ENCODE measurements at places on chromosomes 11 and 22.

DNA sequence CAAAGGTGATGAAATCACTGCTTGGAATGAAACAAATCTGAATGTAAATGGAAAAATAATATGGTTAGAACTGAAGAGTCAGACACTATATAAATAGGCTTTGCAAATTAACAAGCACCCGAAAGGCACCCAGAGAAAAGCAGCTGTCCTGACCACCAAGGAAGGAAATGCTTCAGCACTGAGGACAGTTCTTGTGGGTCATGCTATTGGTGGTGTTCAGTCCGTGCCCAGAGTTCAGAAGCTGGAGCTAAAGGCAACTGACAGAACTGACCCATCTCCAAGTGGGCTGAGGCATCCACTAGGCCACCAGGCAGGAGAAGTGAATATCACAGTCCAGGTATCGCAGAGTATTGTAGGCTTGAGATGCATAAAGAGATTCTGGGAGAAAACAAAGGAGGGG lies 208.9 kb downstream of the OPCML start:
- no peak for DNase-seq

DNA sequence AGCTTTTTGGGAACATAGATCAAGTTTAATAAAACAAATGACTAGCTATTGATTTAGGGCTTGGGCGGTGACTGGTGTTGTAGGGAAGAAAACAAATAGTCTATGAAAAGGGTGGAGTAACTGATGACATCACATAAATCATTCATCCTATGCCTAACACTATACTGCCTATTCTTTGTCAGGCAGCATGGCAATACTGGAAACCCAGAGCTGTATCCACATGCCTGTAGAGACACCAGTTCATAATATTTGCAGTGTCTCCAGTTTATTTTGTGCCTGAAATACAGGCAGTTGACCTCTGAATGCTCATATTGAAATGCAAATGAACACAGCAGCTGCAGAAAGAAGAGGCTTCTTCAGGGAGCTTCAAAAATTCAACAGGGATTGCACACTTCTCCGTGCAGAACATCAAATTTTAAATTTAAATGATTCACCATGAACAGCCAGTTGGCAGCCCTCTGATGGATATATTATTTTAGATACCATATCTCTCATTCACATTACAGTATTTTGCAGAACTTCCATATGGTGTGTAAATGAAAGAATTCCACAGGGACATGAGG lies 283.1 kb upstream of the CTSC start:
- peak; percentile 5 for DNase-seq

DNA sequence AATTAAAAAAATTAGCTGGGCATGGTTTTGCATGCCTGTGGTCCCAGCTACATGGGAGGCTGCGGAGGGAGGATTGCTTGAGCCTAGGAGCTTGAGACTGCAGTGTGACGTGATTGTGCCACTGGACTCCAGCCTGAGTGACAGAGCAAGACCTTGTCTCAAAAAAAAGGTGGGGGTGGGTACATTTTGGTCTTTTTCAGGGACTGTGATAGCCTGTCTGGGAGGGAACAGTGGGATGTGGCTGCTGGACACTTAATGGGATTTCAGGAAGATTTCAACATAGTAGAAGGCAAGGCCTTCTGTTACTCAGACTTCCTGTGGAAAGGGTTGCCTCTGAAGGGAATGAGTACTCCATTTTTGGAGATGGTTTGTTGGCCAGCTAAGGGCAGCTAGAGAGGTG lies 40.6 kb downstream of the RELT start:
- no peak for DNase-seq

DNA sequence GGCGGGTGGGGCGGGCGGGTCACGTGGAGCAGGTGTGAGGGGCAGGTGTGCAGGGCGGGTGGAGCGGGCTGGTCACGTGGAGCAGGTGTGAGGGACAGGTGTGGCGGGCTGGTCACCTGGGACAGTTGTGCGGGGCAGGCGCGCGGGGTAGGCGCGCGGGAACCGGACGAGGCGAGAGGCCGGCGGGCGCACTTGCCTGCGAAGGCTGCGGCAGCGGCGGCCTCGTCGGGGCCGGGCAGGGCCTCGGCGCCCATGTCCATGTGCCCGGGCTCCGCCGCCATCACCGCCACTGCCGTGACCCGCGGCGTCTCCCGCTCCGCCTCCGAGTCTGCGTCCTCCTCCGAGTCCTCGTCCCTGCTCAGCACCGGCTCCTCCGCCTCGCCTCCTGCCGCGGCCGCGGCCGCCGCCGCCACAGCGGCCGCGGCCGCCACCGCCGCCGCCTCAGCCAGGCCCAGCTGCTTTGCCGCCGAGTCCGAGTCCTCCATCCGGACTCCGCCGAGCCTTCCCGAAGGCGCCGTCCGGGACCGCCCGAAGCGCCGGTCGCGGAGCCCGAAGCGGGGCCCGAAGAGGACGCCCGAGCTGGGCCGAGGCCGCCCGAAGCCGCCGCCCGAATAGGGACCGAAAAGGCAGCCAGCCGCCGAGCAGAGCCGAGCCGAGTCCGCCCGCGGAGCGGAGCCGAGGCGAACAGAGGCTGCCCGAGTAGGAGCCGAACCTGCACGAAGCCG lies at the start of gene DEAF1:
Gene DEAF1 (minus strand): TSS at position 660 of the 725 bp plus-strand sequence. CDS start 175 bp downstream, at position 485.
- peak; percentile 95 for DNase-seq

DNA sequence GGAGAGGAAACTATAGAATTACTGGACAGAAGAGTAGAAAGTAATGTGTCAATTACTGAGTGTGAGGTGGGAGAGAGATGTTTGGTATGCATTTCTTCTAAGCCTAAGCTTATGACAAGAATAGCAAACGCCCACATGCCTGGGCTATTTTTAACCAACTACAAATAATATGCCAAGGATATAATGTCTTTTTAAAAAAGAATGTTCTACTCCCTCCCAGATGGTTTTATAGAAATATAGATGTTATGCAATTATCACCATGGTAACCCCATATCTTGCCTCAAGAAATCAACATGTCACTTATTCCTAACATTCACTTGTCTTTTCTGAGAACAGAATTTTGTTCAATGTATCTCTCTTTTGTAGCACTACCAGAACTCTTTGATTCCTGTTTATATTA lies 996.7 kb upstream of the CHORDC1 start:
- no peak for DNase-seq

DNA sequence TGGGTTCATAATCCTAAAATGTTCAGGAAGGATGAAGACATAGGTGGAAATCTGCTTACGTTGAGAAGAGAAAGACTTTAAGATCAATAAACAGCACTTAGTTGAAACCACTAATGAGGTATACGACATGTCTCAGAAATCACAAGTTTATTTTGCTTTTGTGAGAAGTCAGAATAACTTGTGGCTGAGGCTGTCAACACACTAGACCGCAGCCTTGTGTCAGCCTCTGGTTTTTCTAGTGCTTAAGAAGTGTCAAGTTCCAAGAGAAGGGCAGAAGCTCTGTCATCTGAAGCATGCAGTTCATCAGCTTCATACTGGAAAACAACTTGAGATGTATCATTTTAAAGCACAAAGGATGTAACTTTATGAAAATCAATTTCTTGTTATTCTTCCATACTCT lies 420.9 kb downstream of the METTL15 start:
- DNase-seq: no peak

GRCh38 chr11:2219318-2220017 lies 47.9 kb upstream of the TH start:
- no peak for DNase-seq

DNA sequence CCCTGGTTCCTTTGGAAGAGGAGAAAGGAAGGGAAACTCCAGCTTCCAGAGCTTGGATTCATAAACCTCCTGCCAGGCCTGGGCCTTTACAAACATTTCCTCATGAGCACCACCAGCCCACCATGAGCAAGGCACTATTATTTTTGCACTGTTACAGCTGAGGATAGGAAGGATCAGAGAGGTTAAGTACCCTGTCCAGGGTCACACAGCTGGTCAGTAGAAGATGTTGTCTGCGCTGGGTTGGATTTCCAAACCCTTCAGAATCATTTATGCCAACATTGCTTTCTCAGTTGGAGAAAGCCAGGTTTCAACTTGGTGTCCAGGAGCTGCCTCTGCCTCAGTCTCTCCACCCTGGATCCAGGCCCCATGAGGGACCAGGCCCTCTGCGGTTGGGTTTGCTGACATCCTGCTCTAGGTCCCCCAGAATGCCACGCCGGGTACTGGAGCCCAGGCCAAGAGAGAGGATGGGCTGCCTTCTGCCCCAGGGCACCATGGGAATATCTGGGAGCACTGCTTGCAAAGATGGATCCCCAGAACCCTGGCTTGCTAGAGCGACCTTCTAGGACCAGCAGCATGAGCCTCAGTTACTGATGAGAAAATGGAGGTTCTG lies 29.7 kb upstream of the SHISAL1 start:
- no peak for DNase-seq

- DNase-seq: no peak
Measured at GRCh38 chr22:17085277-17086181, 729 bp downstream of the IL17RA start.

GRCh38 chr11:3949125-3949524 lies 93.7 kb downstream of the STIM1 start:
- DNase-seq: no peak

DNA sequence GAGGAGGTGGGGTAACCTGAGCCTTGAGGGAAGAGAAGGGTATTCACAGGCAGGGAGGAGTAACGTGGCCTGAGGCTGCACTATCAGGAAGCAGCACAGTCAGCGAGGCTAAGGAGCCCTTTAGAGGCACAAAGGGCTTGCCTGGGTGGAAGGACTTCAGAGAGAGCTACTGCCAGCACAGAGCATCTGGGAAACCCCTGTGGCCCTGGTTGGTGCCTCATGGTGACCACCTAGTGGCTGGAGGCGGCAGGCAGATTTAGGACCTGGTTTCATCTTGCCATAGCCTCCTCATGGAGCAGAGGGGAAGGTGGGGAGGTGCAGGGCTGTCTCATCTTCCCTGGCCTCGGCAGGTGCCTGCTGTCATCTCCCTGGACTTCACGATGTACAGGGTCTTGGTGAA lies 64.5 kb downstream of the MPPED1 start:
- peak; percentile 34 for DNase-seq
